ENCODE measurements at places on chromosomes 4 and X. TPM values are rescaled to one million over a fixed set of nuclear protein-coding genes. Genes with fewer than 3 reads are reported as not detected.

- no peak for DNase-seq
These were observed 1114.7 kb upstream of the PABPC4L start for GRCh38 chr4:135316266-135316779.

AKAP14 gene
- not detected for total RNA-seq

- DNase-seq, result peak; percentile 73
These were observed 102.6 kb upstream of the PRKX start for GRCh38 chrX:3815896-3816664.

- no peak for DNase-seq
These were observed 14.4 kb upstream of the ENAM start for GRCh38 chr4:70614184-70614555.

- DNase-seq, result no peak
These were observed 129.7 kb upstream of the EDNRA start for GRCh38 chr4:147351083-147351787.
